ENCODE measurements at places on chromosomes 16 and 17.
A peak's percentile ranks its signal among the peaks of the same experiment; 100 is the strongest.

- no peak for DNase-seq
Measured at GRCh38 chr16:85910854-85911247, 11.9 kb downstream of the IRF8 start.

DNA sequence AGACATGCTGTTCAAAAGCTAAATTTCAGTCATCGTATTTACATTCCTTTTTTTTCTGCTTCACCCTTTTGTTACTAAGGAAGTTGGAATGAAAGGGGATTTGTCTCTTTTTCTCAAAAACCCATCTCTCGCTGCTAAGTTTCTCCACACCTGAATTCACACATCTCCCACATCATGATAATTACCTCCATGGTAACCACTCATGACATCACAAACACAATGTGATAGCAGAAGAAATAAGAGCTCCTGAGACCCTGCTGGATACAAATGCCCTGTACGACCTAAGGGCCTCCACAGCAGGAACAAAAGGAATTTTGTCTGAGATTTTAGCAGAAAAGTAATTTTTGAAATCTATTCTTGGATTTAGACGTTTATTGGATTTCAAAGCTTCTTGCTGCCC lies 82.6 kb upstream of the GNAO1 start:
- DNase-seq: no peak

- DNase-seq: peak; percentile 50
Measured at GRCh38 chr16:22291860-22292318, 5.3 kb upstream of the POLR3E start.

DNA sequence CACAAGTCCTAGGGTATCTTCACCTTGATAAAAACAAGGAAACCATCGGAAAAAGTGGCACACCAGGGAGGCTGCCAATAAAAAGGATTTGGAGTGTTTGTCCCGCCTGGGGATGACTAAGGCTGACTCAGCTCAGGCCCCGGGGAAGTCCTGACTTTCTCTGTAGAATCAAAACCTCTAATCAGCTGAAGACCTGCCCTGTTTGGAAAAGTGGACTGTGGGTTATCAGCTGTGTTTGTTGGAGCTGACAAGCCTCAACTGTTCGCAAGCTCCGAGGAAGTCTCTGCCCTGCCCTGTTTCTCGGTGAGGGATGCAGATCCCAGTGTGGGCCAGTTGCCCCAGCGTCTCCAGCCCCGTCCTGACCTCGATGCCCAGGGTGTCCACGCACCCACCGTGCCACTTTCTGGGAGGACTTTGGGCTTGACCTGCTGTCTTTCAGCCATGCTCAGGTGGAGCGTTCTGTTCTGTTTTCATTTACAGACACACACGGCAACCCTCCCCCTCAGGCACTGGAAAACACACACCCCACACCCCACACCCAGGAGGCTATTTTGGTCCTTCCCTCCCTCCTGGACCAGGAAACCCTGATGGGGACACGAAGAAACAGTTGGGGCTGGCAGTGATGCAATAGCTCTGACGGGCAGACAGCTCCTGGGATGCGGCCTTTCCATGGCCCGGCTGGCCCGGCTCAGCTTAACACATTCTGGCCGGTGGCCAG lies 27.6 kb upstream of the PITPNA start:
- peak; percentile 84 for DNase-seq

DNA sequence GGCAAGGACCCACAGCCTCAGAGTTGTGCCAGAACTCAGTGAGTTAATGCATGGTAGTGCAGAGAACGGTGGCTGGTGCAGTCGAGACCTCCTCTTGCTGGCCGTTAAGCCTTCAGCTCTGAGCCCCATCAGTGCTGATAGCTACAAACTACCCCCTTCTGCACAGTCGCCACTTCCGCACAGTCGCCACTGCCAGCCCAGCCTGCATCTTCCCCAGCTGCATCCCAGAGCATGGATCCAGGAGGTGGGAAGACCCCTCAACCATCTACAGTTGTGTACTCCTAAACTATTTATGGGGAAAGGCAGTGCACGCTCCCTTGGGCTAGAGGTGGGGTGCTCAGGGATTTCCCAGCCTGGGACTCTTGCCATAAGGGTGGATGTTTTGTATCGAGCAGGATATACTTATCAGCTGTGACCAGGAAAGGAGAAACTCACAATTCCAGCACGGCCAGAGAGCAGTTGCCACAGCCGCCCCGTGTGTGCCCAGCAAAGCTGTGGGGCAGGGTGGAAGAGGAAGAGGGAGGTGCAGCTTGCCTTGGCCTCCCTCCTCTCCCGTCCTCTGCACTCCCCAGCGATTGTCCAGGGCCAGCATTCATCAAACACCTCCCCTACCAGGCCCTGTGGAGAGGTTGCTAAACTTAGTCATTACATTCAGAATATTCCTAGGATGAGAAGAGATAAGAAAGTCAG lies 49.5 kb upstream of the CMIP start:
- DNase-seq: no peak

- peak; percentile 33 for DNase-seq
Measured at GRCh38 chr16:2777903-2778629, 986 bp upstream of the ELOB start.

Measured in fibroblast of skin of back (primary cell).